Activated CD4-positive, alpha-beta T cell treated with anti-CD3 and anti-CD28 coated beads, Interleukin-2, amount 10 ng/mL, durations not matched to agents 24 days and 14 days (primary cell): ENCODE measurements at places on chromosomes 1 and 21. TPM values are rescaled to one million over a fixed set of nuclear protein-coding genes. Genes with fewer than 3 reads are reported as not detected.

Gene GJC2
- total RNA-seq: 0.69 and 0.96 TPM in 2 replicates

Gene CHODL
- total RNA-seq: not detected in 2 replicates

Gene PTPN7
- 475 and 478 TPM in 2 replicates for total RNA-seq

DNA sequence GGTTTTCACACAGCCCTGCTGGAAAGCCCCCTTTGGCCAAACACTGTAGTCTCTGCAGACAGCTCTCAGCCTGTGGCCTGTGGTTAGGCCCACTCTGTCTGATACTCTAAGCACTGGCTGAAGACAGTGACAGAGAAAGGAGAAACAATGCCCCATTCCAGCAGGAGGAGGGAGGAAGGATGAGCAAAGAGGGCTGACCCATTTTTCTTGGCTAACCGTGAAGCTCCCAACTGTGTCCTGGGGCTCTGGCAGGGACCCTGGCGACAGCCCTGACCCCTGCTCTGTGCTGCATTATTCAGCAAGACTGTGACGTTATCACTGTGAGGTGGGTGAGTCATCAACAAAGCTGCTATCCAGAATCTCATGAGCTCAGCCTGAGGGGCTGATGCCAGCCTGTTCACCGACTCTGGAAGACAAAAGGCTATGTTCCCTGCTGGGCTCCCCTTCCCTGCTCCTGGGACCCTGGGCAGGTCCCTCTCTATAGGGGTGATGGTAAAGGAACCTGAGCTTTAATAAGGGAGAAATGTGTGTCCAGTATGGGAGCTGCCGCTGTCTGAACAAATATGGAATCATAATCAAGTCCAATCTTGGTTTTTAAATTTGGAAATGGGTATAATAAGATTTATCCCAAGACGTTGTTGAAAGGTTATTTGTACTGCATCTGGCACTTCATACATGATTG, 107.0 kb downstream of the RHOU start:
- H3K4me1 ChIP-seq: peaks cover 5% of the 10 kb centered on the region
- H3K4me3 ChIP-seq: no peak overlapping the region
- H3K27me3 ChIP-seq: peaks cover 4% of the 10 kb centered on the region
- peak; percentile 34 for DNase-seq
- no peaks in the 10 kb centered on the region for H3K36me3 ChIP-seq

DNA sequence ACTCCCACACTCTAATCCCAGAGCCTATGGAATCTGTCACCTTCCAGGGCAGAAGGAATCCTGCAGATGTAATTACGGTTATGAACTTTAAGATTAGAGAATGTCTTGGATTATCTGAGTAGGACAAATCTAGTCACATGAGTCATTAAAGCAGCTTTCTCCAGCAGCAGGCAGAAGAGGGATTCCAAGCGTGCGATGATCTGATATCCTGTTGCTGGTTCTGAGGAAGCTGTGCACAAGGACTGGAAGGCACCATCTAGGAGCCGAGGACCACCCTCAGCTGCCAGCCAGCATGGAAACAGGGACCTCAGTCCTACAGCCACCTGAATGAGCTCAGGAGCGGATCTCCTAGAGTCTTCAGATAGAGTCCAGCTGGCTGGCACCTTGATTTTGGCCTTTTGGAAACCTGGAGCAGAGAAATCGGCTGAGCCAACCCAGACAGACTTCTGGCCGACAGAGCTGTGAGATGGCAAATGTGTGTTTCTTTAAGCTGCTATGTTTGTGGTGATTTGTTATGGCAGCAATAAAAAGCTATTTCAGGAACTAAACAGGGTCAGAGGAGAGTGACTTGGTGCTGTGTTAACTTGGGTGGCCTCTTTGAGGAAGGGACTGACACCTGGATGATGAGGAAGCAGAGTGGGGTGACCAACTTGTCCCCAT, 34.5 kb downstream of the LRRN2 start:
- peaks cover 4% of the 10 kb centered on the region for H3K4me1 ChIP-seq
- no peak for DNase-seq
- H3K27ac ChIP-seq: no peak overlapping the region
- H3K36me3 ChIP-seq: no peaks in the 10 kb centered on the region
- no peak overlapping the region for H3K4me3 ChIP-seq
- peaks cover 27% of the 10 kb centered on the region for H3K27me3 ChIP-seq

- H3K36me3 ChIP-seq: no peaks in the 10 kb centered on the region
- H3K4me1 ChIP-seq: no peaks in the 10 kb centered on the region
- H3K27me3 ChIP-seq: peaks cover 12% of the 10 kb centered on the region
- H3K4me3 ChIP-seq: no peak overlapping the region
- DNase-seq: no peak
- no peak overlapping the region for H3K27ac ChIP-seq
Measured at GRCh38 chr1:17550729-17551584, 11.5 kb downstream of the ARHGEF10L start.

DNA sequence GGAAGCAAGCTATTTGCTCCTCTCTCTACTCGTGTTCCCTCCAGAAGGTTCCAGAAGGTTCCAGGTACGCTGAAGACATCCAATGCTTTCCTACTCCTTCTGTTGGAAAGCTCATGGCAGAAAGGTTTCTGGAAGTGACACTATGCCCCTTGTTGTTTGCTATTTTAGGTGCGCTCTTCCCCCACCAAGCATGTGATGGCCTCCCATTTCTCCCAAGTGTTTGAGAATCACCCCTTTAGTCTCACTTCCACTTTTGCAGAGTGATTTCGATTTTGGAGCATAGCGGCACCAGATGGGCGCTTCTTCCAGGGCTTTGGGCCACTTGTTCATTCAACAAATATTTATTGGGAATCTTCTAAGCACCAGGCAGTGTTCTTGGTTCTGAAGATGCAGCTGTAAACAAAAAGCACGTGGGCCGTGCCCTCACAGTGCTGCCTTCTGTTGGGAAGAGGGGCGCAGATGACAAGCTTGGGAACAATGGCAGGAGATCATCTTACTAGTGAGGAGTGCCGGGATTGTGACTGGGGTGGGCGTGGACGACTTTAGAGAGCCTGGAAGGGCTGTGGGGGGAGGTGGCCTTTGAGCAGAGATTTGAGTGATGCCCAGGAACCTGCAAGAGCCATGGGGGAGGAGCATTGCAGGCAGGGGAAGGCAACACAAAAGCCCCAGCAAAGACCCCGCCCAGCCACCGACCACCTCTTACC, 43.0 kb upstream of the TARDBP start:
- no peak for DNase-seq
- no peak overlapping the region for H3K27ac ChIP-seq
- peaks cover 12% of the 10 kb centered on the region for H3K27me3 ChIP-seq
- H3K36me3 ChIP-seq: no peaks in the 10 kb centered on the region
- H3K4me1 ChIP-seq: peaks cover 9% of the 10 kb centered on the region

DNA sequence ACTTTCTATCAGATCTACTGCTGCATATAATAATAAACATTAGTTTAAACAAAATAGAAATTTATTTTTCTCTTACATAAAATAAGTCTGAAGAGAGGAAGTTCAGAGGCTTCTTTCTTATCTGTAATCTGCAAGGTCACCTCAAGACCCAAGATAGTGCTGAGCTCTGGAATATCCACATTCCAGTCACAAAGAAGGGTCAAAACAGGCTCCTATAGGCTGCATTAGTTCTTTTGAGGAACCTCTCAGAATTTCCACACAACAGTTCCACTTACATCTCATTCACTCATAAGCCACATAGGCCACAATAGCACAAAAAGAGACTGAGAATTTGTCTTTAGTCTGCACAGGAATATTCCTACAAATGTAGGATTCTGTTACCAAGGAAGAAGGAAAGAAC, 15.4 kb downstream of the DYNLT5 start:
- H3K27ac ChIP-seq: no peak overlapping the region
- H3K4me1 ChIP-seq: peaks cover 28% of the 10 kb centered on the region
- no peak for DNase-seq
- no peak overlapping the region for H3K4me3 ChIP-seq
- no peaks in the 10 kb centered on the region for H3K27me3 ChIP-seq
- H3K36me3 ChIP-seq: no peaks in the 10 kb centered on the region

GRCh38 chr1:176609556-176610408, 146.8 kb downstream of the PAPPA2 start:
- no peaks in the 10 kb centered on the region for H3K4me1 ChIP-seq
- H3K27me3 ChIP-seq: no peaks in the 10 kb centered on the region
- H3K4me3 ChIP-seq: no peak overlapping the region
- no peak overlapping the region for H3K27ac ChIP-seq
- no peak for DNase-seq
- no peaks in the 10 kb centered on the region for H3K36me3 ChIP-seq
